ENCODE measurements at places on chromosomes 6 and 20.

DNA sequence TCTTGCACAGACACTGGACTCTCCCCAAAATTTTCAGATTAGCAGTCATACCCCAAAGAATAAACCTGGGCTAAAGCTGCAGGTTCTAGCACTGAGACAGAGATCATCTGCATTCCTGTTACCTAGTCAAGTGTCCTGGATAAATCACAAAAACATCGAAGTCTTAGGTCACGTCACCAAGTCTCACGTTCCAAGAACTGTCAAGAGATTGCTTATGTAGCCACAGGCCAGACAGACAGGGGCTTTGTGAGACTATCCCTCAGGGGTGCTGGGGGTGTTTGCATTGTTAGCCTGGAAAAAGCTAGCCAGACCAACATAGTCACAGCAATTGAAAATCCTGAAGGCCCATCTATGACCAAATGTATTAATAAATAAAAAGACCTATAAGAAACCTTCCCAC lies 243.1 kb upstream of the PREP start:
- DNase-seq, result no peak

- DNase-seq, result no peak
Observed at GRCh38 chr6:24872779-24873178, 63.0 kb downstream of the RIPOR2 start.

GRCh38 chr20:10374036-10374435 lies 60.0 kb downstream of the MKKS start:
- DNase-seq, result no peak

DNA sequence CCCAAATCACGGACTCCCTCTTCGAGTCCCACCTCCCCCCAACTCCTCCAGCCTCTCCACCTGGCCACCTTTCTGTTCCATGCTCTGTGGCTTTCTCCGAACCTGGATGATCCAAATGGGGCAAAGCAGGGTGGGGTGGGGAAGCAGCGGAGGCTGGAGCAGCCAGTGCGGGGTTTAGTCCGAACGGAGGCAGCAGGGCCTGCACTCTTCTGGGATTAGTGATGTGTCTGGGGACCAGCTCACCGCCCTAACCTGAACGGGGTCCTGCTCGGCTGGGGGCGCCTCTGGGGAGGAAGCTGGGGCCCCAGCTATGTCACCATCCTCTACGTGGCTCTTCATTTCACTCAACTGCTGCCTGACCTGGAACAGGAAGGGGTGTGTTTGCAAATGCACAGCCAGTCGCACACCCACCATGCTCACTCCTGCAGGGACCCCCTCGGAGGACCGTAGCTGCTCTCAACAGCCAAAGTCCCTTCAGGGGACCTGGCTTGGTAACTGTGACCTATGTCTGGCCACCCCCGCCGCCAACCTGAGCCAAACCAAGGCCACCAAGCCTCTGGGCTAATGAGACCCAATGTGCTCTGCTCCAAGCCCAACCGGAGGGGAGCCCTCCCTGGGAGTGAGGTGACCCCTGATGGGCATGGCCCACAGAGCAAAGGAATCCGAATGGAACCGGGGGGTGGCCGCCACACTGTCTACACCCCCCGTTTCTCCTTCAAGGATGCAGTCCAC lies 46.8 kb downstream of the DSTN start:
- no peak for DNase-seq

DNA sequence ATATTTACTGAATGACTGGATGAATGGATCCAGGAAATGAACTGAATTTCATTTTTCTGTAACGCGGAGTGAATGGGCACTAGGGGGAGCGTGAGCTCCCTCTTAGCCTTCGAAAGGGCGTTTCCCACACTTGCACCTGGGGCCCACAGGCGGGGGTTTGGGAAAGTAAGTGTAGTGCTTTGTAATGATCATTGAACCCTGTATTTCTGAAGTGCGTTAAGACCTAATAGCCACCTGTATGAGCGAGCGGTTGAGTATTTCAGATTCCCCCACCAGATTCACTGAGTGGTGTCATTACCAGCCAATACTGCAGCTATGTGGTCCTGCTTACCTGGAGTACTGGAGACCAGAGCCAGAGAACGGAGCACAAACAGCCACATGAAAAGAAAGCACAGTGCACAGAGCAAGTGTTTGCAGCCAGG lies 10.5 kb downstream of the SYTL3 start:
- no peak for DNase-seq

- DNase-seq, result peak; percentile 18
Observed at GRCh38 chr6:131231103-131231502, 95.8 kb downstream of the AKAP7 start.

- DNase-seq, result peak; percentile 29
Observed at GRCh38 chr6:67766057-67766456, 869.0 kb upstream of the ADGRB3 start.

DNA sequence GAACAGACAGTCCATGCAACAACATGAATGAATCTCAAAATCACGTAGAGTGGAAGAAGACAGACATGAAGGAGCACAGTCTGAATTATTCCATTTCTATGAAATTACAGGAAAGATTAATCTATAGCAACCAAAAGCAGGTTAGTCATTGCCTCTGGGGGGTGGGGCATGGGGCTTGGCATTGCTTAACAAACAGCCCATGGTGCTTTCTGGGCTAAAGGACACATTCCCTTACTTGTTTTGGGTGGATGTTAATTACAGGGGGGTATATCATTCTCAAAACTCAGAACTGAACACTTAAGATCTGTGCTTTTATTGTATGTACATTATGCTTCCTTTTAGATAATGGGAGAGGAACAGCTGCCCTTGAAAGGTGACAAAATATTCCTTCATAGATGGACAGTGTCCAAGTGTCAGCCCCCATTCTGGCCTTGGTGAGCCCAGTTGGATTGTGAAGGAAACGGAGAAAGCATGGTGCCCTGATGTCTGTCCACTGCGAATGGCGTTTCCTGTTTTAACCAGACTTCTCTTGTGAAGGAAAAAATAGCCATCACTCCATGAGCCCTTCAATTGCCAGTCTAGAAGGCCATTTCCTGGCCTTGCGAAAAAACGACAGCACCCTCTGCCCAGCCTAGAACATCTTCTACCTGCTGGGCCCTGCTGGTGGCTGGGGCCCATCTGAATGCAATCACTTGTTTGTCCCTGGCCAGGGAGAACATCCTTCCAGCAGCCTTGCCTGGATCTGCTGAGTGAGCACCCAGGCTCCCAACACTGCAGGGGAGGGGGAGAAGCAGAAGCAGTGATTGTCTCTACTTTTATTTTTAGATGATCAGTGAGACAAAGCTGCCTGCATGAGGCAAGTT lies 179.7 kb downstream of the BCAS1 start:
- DNase-seq, result no peak

- no peak for DNase-seq
Observed at GRCh38 chr20:63502671-63503172, 3.8 kb upstream of the EEF1A2 start.

DNA sequence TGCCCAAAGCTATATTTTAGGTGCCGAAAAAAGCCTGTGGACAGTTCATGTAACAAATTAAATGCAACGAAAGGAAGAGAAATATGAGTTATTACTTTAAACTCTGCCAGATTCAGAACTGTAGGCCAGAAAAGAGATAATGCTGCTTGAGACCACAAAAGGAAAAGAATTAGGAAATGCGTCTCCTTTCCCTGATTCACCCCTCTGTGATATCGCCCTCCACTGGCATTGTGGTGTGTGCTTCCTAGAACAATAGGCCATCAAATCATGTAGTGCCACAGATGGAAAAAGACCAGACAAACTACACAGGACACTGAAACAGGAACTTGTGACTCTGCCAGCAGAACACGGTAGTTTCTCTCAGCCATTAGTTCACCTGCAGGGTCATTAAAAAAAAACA lies 14.7 kb upstream of the LAMA4 start:
- peak; percentile 35 for DNase-seq

DNA sequence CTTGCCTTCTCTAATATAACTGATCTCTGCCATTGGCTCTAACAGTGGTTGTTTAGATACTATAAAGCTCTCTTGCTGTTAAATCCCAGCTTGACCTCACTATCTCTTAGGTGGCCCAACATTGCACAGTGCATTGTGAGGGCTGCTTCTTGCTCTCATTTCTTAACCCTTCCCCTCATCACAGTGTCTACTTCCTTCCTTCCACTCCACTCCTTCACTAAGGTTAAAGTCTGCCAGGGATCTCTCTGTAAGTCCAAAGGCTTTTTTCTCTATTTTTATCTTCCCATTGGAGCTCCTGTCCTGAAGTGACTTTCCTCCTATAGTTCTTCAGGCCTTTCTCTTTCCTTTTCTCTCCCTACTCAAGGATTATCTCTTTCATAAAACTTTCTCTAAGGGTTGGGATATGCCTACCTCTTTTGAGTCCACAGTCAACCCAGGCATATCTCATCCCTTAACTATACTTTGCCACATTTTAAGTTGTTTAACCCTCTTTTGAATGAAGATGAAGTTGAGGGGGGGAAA lies 4.0 kb upstream of the TBC1D22B start:
- DNase-seq, result no peak

GRCh38 chr6:104418125-104418524 lies 441.6 kb downstream of the HACE1 start:
- peak; percentile 15 for DNase-seq

DNA sequence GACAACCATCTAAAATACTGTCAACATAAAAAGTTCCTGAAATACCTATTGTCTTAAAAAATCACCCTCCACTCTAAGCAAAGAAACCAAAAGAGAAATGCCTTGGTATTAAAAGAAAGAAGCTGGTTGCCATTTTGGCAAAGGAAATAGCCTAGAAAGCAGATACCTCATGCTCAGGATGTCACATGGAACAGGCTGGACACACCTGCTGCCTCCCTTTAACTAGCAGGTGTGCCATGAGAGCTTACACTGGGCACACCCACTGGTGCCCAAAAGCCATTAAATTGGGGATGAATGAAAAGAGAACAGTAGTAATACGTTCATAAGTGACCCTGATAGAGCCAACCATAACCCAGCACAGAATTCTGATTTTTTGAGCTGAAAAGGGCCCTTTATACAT lies 1.5 kb downstream of the SLC23A2 start:
- no peak for DNase-seq

- no peak for DNase-seq
Observed at GRCh38 chr6:9439621-9440330, 975.1 kb downstream of the TFAP2A start.

DNA sequence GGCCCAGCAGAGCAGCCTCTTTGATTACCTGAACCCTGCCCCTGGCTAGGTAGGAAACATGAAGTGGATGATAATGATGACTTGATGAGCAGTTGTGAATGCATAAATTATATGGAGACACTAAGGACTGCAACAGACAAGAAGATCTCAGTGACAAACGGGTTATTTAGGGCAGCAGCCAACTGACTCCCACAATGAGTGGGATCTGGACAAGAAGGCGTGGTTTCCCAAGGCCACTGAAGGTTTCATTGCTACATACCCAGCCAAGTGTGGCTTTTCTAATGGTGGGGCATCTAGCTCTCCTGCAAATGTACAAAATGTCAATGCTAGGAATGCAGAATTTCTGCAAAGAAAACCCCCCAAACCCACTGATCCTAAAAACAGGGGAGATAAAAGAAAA lies 29.4 kb downstream of the RING1 start:
- DNase-seq, result no peak

GRCh38 chr6:147283460-147283859 lies 79.2 kb downstream of the STXBP5 start:
- no peak for DNase-seq

- DNase-seq, result no peak
Observed at GRCh38 chr6:109340811-109341210, 41.5 kb downstream of the CD164 start.

DNA sequence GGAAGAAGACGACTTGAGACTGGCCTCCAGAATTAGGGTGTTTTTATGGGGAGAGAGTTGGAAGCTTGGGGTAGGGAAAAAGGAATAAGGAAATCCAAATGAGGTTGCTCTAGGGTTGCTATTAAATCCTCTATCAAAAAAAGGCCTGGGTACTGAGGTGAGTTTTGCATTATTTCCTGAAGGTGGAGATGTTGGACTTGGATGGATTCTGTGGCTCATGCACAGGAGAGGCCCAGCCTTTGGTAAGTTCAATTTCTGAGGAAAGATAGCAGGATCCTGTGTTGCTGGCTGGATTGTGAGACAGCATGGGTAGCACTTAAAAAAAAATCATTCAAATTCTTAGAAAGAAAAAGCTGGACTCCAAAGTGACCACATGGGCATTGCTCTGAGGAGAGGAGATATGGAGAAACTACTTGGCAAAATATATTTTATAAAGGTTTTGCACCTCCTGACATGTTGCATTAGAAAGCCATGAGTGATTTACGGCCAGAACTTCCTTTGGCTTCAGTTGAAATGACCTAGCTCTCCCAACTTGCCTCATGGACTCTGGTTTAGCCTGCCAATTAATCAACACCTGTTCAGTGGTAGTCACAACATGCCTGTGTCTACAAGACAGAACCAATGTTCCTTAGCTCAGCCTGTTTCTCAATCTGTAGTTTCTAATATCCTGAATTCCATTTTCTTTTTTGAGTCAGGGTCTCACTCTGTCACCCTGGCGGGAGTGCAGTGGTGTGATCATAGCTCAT lies 152.1 kb upstream of the RALGAPA2 start:
- peak; percentile 1 for DNase-seq

GRCh38 chr6:150191809-150192208 lies 49.0 kb downstream of the PPP1R14C start:
- DNase-seq, result peak; percentile 70

GRCh38 chr20:36482044-36482473 lies 59.3 kb upstream of the MYL9 start:
- no peak for DNase-seq

DNA sequence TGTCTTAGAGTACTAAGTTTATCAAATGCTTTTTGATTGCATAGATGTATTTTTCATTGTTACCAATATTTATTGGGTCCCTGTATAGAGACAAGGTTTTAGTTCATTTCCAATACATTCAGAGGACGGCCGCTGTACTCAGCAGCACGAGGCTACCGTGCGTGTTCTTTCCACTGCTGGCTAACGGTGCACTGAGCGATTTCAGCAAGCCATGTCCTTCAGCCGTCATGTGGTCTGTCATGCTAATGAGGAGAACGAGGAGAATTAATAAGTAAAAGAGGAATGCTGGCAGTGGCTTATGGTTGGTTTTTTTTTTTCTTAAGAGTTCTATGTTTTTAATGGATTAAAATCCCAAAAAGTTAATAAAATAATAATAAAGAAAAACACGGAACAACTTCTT lies 253.6 kb downstream of the ARID1B start:
- DNase-seq, result no peak

DNA sequence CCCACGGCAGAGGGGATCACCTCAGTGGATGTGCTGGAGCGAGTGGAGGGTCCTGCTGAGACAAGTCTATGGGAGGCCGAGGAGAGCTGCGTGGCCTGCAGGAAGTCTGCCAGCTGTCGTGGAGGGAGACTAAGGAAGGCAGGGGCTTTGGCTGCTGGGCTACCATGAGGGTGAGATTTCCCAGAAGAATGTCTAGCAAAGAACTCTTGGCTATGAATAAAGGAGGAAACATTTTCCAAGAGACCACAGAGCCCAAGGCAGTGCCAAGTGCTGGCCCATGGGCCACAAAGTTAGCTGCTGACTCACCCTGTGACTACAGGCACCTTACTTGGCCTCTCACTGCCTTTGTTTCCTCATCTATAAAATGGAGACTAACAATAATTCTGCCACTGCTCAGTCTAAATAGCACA lies 73.4 kb downstream of the PRDM1 start:
- DNase-seq, result peak; percentile 95

GRCh38 chr6:109316909-109317308 lies 65.4 kb downstream of the CD164 start:
- DNase-seq, result no peak
